ENCODE measurements at places on chromosomes 16 and 17. TPM values are rescaled to one million over a fixed set of nuclear protein-coding genes. Genes with fewer than 3 reads are reported as not detected.

The IGSF6 gene
- not detected for total RNA-seq

GRCh38 chr16:85699628-85700027, 10.9 kb upstream of the GINS2 start:
- DNase-seq: peak; percentile 87

DNA sequence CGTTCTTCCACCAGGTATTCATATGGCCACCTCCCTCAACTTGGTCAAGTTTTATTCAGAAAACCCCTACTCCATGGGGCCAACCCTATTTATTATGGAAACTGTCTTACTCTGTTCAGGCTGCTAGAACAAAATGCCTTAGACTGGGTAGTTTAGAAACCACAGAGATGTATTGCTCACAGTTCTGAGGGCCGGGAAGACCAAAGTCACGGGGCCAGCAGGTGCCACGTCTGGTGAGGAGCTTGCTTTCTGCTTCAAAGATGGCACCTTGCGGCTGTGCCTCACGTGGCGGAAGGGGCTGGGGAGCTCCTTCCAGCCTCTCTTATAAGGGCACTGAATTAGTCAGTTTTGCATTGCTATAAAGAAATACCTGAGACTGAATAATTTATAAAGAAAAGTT, 74.3 kb downstream of the AXIN2 start:
- no peak for DNase-seq

DNA sequence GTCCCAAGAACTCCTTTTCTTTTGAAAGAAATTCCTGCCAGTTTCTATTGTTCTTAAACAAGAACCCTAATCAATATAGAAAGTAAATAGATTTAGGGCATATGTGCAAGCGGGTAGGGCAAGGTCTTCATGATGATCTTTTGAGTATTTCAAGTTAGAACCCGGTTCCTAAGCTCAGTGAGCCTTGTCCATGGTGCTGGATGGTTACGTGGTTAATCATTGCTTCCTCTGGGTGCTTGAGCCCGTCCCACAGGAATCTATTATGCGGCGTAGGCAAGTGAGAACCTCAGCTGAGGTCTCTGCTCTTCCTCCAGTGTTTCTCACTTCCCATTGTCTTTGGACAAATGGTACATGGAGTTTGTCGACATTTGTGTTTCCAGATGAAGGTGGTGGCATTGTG, 580.8 kb upstream of the EEF2KMT start:
- DNase-seq: no peak

DNA sequence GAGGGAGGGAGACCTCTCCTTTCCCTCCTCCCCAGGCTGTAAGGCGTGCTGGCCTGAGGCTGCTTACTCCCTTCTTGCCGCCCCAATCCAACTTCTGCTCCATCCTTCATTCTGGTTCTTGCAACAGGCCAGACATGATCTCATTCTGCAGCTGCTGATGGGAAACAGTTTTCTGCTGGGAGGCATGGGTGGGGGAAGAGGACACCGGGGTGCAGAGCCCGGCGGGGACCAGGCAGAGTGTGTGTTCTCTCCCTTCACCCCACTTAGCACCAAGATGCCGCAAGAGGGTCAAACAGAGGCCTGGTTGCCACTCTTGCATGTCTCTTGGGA, 1.4 kb downstream of the SARM1 start:
- no peak for DNase-seq

DNA sequence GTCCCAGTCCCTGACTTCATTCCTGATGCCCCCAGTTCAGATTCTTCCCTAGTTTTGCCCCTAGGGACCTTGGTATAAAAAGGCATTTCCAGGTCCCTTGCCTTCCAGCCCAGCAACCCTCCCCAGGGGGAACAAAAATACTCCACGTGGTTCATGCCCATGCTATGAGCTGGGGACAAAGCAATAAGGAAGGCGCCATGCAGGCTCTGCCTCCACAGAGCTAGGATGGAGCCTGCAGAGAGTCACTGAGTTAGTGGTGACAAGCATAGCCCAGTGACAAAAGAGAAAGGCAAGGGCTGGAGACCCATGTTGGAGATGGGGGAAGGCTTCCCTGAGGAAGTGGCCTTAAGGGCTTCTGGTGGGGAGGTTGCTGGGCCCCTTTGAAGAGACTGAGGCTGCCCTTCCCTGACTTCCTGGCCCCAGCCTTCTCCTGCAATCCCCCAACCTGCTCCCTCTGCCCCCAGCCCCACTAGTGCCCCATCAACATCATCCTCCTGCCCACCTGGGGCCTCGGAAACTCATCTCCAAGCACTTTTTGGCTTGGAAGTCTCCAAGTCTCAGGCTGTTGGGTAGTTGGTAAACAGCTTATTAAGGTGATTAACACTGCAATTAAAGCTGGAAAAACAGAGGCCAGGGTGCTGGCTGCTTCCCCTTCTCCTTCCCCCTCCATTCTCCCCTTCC, 9.6 kb downstream of the DLX3 start:
- no peak for DNase-seq

GRCh38 chr17:28949185-28950016, 1.9 kb downstream of the PHF12 start:
- no peak for DNase-seq

The DNASE1L2 gene
- total RNA-seq: 3.8 TPM

DNA sequence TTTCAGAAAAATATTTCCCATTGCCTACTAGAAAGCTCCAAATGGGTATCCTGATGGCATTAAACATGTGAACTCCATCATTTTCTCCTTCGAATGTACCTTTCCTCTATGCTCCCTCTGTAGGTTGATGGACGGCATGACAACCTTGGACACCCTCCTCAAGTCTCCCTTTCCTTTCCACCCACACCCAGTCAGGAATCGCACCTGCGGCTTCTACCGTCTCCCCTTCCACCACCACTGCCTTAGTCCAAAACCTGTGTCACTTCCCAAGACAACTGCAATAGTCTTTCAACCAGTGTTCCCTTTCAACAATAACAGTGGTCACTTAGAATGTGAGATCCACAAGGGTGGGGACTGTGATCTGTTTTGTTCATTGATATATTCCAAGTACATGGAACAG, 233.1 kb upstream of the AXIN2 start:
- peak; percentile 34 for DNase-seq

DNA sequence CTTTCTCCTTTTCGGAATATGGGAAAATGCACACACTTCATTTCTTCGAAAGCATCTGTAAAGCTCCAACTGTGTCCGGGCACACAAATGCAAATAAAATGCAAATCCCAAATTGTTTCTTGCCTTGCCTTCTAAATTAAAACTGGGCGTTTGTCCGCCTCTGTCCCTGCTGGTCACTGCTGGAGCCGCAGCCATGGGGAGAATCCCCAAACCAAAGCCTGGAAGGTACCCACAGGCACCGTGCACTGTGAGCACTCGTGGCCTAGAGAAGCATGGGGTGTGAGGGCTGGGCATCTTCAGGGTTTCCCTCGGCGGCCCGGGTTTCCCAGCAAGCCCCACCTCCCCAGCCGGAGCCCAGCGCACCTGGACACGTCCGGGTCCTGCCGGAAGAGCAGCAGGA, 2.9 kb downstream of the SLC47A2 start:
- DNase-seq: no peak

DNA sequence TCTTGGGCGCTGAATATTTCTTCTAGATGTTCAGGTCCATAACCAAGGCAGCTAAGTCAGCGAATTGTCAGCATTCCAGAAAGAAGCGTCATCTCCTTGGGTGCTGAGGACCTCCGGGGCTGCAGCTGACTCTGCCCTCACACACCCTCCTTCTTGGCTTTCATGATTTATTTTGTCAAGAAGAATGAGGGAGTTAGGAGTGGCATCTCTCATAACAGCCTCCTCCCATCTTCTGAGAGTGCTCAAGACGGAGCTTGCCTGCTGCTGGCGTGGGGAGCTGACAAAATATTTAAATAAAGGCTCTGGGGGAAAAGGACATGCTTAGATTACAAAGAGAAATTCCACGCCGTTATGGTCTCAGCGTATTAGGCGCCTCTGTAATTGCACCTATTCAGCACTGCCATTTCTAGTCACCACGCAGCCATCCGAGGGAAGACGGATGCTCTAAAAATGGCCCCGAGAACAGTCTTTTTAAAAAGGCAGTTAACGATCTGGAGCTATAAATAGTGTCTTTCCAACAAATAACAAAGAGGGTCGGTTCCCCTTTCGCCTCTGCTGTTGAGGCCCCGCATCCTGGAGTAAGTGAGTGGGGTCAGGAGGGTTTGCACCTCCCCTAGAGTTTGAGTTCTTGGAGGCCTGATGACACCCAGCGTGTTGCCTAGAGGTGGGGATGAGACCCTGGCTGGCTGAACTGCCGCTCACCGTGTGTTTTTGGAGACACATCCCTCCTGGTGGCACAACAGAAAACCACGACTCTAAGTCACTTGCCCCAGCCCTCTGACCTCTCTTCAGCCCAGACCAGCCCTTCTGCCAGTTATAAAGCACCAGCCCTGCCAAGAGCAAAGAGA, 187.0 kb downstream of the CCDC182 start:
- DNase-seq: peak; percentile 94

The PRSS36 gene
- total RNA-seq: 0.41 TPM

GRCh38 chr16:11671271-11671670, 3.0 kb downstream of the SNN start:
- DNase-seq: no peak

GRCh38 chr16:16924613-16925012, 545.7 kb downstream of the NPIPA7 start:
- no peak for DNase-seq

DNA sequence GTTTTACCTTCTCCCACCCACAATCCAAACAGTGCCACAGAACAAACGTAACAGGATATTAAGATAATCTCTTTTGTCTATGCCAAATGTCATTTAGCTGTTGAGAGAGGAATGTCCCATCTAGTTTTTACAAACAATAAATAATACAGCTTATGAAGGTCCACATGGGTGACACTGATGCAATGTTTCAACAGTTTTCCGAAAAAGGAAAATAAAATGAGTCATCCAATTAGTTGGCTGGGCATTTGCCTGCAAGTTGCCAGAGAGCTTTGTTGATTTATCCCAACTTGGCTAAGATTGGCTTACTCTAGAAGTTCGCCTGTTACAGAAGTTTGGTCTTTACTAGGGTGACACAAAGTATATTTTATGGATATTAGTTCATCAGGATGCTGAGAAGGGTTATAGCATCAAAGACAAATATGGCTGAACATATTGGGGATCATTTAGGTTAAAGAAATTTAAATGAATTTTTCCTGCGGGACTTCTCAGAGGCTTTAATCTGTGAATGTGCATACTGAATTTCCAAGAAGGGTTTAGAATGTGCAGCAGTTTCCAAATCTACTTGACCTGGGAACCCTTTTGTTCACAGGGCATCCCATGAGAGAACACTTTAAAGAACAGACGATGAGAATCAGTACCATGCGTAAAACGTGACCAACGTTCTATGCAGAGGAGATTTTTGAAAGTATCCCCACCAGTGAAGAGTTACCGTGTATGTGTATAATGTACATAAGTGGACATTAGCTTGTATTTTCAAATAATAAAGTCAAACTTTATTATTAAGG, 73.1 kb downstream of the CDH13 start:
- peak; percentile 92 for DNase-seq

DNA sequence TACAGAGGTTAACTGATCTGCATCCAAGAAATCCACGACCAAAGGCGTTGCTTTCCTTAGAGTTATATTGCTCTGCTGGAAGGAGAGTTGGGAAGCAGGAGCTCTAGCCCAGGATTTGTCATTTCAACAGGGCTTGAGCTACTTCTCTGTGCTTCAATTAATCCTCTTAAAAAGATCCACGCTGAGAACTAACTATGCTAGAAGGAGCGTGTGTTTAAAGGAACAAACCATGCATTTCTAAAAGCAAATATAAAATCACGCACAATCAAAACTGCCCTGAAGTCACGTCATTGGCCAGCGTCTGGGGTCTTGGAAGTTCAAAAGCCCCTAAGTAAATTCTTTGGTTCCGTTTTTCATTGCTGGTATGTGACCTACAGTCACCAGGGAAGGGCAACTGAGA, 1.1 kb downstream of the ARL6IP1 start:
- DNase-seq: no peak

GRCh38 chr16:90043526-90043925, 24.3 kb upstream of the DBNDD1 start:
- DNase-seq: no peak

DNA sequence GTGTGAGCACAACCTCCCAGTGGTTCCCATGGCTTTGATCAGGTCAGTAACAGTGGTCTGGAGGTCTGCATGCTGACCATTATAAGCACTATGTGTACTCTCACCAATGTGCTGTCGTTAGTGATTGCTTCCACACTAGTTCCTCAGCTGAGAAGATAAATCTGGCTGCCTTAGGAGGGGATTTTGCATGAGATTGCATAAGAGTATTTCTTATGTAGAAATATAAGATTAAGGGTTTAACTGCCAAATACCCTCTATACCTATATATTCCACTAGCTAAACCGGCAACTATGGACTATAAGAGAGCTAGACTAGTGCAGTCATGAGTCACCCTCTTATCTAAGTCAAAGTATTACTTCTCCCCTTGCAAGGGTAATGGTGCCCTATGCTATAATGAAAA, 580.2 kb downstream of the CDH11 start:
- no peak for DNase-seq

The LRRC36 gene
- not detected for total RNA-seq

The KRT31 gene
- total RNA-seq: not detected

- DNase-seq: no peak
These were observed 19.3 kb downstream of the ANKFN1 start for GRCh38 chr17:56172517-56172982.

DNA sequence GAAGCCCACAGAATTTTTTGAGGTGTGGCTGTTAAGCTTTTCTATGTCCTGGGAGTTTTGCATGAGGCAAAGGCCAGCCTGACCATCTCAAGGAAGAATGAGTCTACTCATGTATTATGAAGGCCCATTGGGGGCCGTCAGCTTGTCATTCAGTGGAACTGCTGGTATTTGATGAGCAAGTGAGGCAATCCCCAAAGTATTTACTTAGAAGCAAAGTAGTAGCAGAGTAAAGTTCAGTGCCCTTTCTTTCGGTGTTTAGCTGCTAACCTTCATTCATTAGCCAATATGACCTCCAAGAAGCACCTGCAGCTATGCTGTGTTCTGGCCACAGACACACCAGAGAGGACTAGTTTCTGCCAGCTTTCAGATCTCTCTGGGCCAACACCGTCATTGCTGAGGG, 80.2 kb downstream of the RPA1 start:
- no peak for DNase-seq

- no peak for DNase-seq
These were observed 90.6 kb upstream of the CLEC18A start for GRCh38 chr16:69860233-69861231.

DNA sequence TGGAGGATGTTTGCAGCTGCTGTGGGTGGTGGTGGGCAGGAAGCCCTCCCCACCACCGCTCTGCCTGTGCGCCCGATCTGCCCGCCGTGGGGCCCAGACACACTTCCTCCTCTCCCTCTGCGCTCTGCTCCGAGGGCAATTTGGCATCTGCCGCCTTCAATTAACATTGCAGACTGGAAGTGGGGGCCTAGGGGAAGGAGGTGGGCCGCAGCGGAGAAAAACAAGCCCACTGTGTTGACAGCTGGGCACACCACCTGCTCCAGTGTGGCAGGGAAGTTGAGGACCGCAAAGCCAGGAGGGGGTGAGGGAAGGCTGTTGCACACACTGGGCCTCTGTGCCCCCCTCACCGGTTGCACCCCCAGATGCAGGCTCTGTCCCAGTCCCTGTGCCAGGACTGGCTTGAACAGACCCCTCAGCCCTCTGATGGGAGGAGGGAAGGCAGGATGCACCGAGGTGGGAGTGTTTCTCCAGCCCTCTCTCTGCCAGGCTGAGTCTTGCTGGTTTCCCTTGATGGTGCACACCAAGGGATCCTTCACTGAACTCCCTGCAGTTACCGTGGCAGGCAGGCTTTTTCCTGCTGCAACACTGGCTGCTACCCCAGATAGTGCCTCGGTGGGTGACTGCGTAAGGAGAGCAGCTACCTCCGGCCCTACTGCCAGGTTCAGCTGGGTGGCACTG, 72.8 kb upstream of the MED9 start:
- no peak for DNase-seq

GRCh38 chr16:80380514-80380913, 160.3 kb upstream of the DYNLRB2 start:
- no peak for DNase-seq
